ENCODE measurements at places on chromosomes 5 and 9.

- DNase-seq: no peak
Measured at GRCh38 chr9:73034962-73035361, 82.1 kb upstream of the ALDH1A1 start.

- no peak for DNase-seq
Measured at GRCh38 chr5:170190436-170191134, 42.2 kb upstream of the C5orf58 start.

DNA sequence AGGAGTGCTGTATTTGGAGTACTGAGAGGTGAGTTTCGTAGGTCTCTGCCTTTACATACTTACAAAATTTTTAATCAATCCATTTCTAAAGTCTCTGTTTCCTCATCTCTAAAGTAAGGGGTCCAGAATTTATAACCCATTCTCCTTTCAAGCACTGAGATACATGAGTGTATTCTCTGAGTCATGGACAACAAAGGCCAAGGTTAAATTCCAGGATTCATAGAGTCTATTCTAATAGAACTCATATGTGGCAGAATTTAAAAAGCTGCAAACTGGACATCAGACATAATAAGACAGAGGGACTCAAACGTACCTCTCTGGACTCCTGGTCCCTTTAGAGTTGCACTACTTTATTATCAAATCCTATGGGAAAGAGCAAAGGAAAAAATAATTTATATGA lies 112.5 kb upstream of the SLIT3 start:
- DNase-seq: no peak

DNA sequence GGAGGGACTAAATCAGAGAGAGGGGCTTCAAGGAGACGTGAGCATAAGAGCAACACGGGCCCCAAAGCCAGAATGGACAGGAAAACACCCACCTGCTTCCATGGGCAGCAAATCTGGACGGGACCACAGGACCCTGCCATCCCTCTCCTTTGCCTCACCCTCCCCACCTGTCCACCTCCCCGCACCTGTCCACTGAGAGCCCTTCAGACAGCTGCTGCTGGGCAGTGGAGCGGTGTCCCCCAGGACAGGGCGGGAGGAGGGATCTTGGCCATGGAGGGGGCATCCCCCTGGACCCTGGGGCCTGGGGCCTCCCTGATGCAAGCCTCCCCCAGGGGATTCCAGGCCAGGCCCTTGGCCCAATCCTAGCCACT lies 2.6 kb downstream of the CCDC183 start:
- DNase-seq: no peak

DNA sequence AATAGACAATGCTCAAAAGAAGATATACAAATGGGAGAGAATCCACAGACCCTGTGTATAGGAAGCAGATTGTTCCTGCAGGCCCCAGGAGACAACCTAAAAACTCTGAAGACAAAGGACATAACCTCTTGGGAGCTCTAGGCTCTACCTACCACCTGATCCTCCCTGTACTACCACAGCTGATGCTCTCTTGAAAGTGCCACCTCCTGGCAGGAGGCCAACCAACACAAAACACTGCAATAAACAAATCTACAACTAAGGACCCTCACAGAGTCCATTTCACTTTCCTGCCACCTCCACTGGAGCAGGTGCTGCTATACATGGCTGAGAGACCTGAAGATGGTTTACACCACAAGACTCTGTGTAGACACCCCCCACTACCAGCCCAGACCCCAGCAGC lies 49.0 kb downstream of the STARD4 start:
- DNase-seq: no peak

GRCh38 chr5:90226433-90227099 lies 183.0 kb downstream of the CETN3 start:
- no peak for DNase-seq

DNA sequence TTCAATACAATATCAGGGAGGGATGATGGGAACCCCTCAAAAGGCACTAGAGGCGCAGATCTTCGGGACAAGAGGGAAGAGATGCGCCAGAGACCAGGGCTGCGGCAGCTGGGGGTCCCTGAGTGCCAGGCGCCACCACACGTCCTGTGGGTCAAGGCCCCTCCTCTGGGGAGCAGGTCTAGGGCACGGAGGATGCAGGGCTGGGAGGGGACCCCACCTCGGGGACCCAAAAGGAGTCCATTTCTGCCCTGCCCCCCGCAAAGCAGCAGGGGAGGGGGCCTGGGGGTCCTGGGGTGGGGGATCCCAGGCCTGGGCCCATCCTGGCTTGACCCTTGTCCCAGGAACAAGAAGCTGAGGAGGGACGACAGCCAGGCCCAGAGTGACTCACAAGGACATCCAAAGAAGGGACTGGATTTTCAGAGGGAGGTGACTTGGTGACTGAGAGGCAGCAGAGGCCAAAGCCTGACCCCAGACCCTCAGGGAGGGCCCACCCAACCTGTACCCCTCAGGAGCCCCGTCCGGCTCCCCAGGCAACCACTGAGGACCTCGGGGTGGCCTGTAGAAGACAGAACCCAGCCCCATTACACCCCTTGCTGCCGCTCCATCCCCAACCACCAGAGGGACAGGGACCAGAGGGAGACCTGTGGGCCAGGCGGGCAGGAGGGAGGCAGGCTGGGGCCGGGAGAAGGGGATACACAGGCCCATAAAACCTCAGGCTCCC lies 54.2 kb downstream of the LRSAM1 start:
- peak; percentile 66 for DNase-seq

Measured in GM10248 (cell line).